ENCODE measurements at places on chromosomes 12 and 14.

- no peak for DNase-seq
Observed at GRCh38 chr12:115320967-115321366, 637.0 kb upstream of the TBX3 start.

- no peak for DNase-seq
Observed at GRCh38 chr12:73612551-73612950, 925.1 kb upstream of the ATXN7L3B start.

- DNase-seq = no peak
Observed at GRCh38 chr12:108313241-108313605, 25.9 kb downstream of the CMKLR1 start.

GRCh38 chr12:48990552-48990951, 8.6 kb downstream of the DDN start:
- DNase-seq = no peak

DNA sequence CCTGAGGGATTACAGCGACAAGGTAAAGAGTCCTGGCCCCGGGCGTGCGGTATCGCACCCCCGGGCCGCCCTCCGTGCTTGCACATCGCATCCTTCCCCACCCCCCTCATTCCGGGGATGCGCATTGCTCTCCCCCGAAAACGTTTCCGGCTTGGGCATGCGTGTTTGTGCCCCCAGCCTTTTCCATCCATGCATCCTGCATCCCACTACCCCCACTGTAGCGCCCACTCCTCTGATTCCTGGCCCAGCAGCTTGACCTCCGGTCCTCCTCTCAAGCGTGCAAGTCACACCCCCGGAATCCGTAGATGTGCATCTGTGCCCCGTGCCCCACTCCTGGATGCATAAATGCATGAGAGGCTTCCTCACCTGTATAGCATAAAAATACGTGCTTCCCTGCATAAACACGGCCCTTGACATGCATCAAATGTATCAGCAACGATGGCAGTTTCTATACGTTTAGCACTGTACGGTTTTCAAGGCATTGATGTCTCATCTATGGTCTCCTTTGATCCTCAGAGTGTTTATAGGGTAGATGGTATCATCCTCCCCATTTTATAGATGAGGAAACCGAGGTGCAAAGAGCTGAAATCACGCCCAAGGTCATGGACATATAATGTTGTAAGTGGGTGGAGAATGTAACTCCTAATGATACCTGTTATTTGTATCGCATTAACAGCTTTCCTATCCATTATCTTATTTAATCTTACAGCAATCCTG, 484 bp downstream of the RIC8B start:
- no peak for DNase-seq

GRCh38 chr14:38042322-38042721, 165.4 kb upstream of the SSTR1 start:
- no peak for DNase-seq

- DNase-seq = no peak
Observed at GRCh38 chr14:31223331-31223730, 15.7 kb upstream of the HECTD1 start.

DNA sequence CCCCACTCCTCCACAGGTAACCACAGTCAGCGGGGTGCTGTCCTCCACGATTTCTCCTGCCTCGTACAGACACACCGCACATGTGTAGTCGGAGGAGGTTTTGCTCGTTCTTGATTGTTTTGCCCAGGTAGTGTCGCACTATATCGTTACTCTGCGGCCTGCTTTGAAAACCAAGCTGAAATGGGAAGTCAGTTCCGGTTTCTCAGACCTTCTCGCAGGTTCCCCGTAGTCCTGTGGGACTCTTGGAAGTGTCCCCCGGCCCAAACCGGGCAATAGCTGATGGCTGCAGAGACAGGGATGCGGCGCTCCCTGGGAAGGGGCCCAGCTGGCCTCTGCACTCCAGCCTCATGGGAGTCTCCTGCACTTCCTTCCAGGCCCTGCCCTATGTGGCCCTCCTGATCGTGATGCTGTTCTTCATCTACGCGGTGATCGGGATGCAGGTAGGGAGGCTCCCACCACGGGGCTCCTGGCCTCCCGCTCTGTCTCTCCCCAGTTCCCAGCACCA, 141.3 kb upstream of the FKBP4 start:
- no peak for DNase-seq

GRCh38 chr12:49730568-49731101, 10.7 kb upstream of the TMBIM6 start:
- DNase-seq = no peak

DNA sequence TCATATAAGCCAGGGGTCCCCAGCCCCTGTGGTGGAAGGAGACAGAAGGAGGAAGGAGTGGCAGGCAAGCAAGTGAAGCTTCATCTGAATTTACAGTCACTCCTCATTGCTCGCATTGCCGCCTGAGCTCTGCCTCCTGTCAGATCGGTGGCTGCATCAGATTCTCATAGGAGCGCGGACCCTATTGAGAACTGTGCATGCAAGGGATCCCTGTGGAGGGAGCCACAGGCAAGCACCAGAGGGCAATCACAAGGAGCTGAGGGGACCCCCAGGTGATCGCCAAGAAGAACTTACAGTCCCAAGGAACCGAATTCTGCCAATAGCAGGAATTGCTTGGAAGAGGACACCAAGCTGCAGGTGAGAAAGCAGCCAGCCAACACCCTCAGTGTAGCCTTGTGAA, 33.2 kb upstream of the VRK1 start:
- DNase-seq = no peak

GRCh38 chr12:95143621-95144205, 70.3 kb upstream of the NR2C1 start:
- DNase-seq = no peak

GRCh38 chr12:70449753-70450341, 83.8 kb downstream of the KCNMB4 start:
- DNase-seq = no peak
